ENCODE measurements at places on chromosomes 5 and 9.

DNA sequence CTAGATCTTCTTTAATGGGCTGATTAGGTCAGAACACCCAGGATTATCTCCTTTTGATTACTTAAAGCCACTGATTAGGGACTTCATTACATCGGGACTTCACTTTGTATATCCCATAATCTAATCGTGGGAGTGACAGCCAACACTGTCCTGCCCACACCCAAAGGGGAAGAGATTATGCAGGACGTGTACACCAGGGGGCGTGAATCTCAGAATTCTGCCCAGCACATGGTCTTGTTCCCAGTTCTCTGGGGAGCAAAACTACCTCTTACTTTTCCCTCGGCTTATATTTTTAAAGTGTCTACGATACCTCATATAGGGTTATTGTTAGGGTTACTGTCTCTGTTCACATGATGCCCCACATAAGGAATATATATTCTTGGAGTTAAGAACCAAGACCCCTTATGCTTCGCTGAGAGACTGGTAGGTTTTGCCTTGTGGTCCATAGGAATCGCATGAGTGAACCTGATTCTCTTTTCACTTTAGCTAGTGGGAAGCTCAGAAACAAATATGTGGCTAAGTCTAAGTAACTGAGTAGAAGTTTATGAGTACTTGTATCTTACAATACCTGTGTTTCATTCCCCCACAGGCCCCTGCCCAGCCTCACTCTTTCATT is 192.7 kb downstream of the GNA14 start:
- no peak for DNase-seq

GRCh38 chr5:30099634-30100033 is 1093.9 kb upstream of the CDH6 start:
- DNase-seq = no peak

GRCh38 chr5:149940941-149941644 is 3.5 kb downstream of the PDE6A start:
- no peak for DNase-seq

GRCh38 chr9:99977033-99977792 is 70.8 kb downstream of the STX17 start:
- DNase-seq = no peak

DNA sequence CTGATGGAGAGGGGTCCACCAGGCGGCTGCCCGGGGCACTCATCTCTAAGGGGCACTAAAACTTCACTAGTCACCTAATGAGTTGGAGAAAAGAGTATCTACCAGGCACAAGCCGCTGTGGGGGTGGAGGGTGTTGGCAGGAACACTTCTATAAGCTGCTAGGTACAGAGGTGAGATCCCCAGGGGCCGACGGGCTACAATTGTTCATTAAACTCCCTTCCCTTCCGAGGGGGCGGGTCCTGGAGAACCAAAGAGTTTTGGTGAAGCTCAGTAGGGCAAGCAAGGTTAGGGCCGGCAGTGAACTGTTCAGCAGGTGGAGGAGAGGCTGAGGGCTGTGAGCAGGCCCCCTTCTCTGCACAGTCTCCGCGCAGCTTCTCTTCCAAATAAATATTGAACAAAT is 78.7 kb upstream of the ARAP3 start:
- DNase-seq = no peak

DNA sequence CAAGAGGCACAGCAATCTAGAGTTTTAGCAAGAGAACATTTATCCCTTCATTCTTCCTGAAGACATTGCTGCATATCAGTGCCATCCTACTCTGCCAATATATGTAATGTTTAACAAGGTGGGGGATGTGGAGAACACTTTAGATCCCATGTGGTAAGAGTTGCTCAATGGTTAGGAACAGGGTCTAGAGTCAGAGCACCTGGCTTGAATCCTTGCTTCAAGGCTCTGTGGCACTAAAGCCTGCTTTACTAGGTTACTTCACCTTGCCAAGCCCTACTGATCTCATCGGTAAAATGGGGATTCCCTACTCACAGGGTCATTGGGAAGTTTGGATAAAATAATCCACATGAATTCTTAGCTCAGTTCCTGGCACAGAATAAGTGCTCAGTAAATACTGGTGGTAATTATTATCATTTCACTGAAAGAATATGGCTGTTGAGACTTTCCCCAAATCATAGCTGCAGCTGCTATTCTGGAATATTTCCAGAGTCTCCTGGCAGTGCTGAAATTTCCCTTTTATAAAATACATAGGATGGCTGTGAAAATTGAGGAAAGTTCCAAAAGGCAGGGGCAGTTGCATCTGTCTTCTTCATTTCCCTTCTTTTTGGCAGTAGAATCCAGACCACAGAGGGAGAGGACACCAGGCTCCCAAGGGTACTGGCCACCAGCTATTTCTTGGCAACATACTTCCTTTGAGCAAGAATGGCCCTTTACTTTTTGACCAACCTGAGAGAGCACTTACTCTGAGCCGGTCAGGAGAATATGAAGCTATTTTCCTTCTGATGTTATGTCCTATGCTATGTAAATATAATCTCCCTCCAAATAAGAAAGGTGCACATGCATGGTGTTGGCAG is 142.8 kb downstream of the PALM2AKAP2 start:
- DNase-seq = no peak
